B cell (primary cell): ENCODE measurements at places on chromosomes 2 and 18.

DNA sequence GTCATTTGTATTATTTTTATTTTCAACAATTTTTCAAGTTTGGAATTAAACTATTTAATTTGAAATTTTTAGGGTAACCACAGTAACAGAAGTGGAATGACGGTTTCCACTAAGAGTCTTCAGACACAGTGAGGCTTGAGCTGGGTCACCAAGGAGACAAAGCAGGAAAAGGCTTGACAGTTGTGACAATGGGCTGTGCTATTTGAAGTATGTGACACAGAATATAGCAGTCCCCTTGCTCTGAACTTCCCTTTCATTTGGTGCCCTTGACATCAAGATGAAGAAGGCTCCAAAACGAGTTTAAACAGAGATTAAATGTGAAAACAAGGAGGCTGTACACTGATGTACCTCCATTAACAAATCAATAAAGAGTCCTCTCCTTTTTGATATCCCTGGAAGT is 265.4 kb upstream of the DLGAP1 start:
- DNase-seq: no peak

DNA sequence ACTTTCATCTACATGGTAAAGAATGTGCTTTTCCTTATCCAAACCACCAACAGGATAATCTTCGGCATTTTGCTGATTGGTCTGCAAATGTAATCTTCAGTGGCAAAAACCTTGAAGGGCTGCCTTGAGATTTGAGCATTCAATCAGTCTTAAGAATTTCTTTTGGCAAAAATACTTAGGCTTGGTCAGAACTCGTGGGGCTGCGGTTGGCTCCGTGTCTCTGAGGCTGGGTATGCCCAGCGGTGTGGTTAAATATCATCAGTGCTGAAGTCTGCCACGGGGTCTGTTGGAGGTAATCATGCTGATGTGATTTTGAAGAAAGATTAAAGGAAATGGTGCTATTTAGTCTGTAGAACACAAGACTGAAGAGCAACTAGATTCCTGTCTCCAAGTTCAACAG is 262.6 kb downstream of the EN1 start:
- no peak for DNase-seq

- peak; percentile 17 for DNase-seq
Observed at GRCh38 chr2:101133492-101134100, 17.6 kb downstream of the TBC1D8 start.

DNA sequence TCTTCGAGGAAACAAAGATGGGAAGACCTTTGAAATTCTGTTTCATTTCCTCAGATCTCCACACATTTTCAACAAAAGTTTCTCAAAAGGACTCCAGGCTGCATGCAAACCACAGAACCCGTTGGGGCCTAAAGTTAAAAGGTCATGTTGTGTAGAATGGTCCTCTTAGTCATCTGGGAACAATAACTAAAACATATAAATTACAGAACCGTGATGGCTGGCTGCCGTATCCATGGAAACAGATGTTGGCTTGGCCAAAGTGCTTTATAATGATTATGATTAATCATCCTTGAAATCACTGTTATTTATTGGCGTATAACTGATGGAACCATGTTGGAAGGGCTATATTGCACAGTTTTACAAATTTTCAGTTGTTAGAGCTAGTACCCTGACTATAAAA is 182.8 kb upstream of the CRIM1 start:
- no peak for DNase-seq

- no peak for DNase-seq
Observed at GRCh38 chr18:44536046-44536445, 144.6 kb upstream of the SETBP1 start.

DNA sequence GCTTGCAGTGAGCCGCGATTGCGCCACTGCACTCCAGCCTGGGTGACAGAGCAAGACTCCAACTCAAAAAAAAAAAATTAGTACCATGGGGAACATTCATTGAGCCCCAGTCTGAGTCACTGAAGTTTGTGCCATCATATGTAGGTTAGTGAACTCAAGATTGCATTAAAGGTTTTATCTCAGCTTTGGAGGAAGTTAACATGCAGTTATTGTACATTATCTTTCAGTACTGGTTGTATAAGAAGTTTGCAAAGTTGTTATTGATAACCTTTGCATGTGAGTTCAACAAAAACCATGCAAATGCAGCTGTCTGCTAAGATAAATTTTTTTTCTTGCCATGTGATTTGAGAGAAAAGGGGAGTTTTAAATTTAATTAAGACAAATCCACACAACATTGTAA is 95.7 kb downstream of the MEIS1 start:
- no peak for DNase-seq

- no peak for DNase-seq
Observed at GRCh38 chr2:160415991-160416390, 77.6 kb downstream of the RBMS1 start.

GRCh38 chr2:45750001-45750400 is 98.5 kb downstream of the PRKCE start:
- DNase-seq: no peak

DNA sequence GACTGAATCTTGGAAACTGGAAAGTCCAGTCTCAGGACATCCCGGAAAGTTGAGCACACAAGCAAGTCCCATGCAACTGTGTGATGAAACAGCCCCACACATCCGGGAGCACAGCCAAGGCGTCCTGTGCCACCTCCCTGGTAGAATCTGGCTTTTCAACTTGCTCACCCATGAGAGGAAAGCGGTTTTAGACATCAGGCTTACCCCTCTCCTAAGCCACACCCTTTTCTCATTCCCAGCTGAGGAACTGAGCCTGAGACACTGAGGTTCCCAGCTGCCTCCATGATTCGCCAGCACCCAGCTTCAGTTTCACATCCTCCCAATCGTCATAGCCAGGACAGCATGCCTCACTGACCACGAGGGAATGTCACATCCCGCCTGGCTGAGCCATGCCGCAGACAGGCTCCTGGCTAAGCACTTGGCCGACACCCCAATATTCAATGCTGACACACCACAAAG is 60.3 kb downstream of the STEAP3 start:
- DNase-seq: no peak

GRCh38 chr2:197538412-197538811 is 22.5 kb downstream of the MOB4 start:
- DNase-seq: no peak

DNA sequence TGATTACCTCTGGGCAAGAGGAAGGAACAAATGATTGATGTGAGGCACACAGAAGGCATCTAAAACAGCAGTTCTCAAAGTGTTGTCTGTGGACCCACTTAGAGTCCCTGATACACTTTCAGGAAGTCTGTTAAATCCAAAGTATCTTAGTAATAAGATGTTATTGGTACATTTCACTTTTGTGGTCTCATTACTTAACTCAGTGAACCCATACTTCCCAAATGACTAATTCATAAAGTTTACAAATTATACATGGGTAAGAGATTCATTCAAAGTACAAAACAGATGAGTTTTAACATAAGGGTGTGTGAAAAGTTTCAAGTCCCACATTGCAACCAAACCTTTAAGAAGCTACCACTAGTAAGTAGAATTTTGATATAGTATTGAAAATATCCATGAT is 440.5 kb downstream of the NUP35 start:
- no peak for DNase-seq

DNA sequence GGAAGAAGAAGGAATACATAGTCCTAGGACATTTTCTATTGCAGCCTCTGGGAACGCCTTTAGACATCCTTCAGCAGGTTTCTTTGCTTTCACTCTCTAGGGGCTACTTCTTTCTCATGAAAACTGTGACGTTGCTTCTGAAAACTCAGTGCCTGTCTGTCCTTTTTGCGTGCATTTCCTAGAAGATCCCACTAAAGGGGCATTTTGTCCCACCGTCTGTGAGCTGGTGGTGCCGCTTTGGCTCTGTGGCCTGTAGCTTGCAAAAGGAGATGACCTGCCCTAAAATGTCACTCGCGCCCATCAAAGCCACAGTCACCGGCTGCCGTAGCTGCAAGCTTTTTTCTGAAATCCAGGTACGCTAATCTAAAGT is 579 bp downstream of the STAT4 start:
- no peak for DNase-seq

- DNase-seq: no peak
Observed at GRCh38 chr18:75521816-75522215, 94.3 kb upstream of the SMIM21 start.

DNA sequence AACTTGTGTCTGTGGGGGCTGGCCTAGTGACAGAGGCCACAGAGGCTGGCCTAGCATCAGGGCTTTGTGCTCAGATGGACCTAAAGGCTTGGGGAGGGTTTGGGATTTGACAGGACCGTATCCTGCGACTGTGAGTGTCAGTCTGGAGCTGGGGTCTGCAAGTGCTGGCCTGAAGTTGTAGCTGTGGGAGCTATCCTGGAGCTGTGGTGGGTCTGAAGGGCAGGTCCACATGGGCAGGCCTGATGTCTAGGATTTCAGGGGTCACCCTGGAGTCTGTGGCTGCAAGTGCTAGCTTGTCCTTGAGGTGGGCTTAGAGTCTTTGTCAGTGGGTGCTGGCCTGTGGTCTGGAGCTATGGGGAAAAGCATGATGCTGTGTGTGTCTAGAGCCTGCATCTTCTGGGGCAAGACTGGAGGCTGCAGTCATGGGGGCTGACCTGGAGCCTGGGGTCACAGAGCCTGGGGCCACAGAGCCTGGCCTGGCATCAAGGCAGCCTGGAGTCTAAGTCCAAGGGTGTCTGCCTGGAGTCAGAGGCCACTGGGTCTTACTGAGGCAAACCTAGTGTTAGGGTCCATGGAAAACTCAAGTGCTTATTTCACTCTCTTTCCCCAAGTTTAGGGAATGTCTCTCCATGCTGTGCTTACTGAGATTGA is 3.6 kb downstream of the REG3A start:
- no peak for DNase-seq

GRCh38 chr2:96684883-96685576 is 42.5 kb downstream of the FER1L5 start:
- no peak for DNase-seq

DNA sequence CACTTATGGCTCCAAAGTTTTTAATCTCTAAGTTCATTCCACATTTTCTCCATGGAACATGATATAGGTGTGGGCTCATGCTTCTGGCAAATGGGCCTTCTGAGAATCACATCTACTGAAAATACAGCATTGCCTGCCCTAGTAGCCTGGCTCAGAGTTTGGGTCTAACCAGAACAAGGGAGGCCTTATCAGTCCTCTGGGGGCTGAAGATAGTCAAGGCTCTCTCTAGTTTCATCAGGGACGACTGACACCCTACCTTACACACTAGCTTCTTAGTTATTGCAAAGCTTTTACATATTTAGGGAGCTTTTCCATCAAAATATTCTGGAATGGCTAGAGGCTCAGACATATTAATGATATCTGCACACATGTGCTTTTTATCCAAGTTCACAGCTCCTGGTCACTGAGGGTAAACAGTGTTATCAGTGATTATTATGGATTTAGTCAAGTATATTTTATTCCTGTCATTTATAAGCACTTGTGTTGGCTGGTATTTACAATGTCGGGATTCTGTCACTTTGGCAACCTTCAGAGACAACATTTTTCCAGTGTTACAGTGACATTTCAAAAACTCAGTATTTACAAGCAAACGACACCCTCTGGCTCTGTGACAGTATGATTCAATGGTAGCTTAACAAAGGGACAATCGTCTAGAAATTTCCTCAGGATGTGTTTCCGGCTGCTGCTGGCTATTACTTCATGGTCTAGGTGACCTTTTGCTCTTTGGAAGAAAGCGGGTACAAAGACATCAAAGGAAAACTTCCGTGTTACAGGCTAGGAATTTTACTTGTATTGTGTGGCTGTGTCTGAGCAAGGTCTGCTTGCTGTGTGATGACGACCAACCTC is 200.6 kb downstream of the TCF4 start:
- no peak for DNase-seq

DNA sequence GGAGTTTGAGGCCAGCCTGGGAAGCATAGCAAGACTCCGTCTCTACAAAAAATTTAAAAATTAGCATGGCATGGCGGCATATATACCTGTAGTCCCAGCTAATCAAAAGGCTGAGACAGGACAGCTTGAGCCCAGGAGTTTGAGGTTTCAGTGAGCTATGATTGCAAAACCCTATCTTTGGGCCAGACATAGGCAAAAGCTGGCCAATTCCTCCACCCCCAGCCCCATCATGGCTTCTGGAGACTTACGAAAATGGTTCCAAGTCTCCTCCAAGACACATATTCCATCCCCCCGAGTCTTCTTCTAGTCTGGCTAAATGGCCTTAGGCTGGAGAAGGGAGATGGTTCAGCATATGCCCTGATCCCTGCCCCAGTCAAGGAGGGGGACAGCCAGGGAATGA is 172.8 kb upstream of the HAAO start:
- DNase-seq: no peak

DNA sequence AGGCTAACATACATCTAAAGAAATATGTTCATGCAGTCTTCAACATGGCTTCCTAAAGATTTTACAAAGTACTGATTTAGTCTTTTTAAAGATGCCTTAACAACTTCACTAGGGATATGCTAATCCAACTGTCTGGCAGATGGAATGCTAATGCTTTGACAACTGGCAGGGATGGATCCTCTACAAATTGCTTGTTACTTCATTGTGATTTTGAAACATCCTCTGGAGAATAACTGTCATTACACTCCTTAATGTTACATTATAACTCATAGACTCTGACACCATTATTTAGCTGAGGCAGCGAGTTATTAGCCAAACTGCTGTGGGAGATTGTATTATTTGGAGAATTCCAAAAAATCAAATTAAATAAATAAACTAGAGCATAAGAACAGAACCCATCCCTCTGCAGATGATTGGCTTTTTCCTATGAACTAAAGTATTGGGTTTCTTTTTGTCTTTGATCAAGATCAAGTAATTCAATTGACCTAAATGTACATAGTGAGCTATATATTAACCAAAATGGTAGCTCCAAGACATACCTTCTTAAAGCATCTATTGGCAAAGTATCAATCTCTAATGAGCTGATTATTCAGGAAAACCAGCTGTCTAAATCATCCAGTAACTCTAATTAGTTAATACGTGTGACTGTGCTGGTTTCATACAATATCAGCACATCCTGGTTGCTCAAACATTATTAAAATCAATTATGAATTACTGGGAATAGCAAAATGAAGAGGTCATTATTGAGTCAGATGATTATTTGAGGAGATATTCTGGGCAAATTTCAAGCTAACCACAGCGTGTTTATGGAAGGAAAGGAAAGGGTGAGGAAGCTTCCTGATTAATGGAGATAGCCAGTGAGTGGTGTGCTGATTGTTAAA is 321.3 kb upstream of the TFPI start:
- DNase-seq: no peak

DNA sequence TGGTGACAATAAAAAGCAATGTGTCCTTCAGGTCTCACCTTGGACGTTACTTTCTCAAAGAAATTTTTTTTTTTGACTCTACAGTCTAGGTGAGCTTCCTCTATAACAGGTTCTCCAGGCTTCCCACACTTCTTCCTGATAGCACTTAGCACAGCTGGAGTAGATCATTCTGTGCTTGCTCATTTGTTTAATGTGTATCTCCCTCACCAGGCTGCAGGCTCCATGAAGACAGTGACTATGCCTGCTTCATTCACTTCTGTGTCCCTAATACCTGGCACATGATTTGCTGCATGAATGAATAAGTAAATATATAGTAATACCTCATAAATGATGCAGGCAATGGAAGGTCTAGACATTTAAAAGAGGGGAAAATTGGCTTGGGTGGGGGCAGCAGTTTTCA is 109.9 kb upstream of the CD302 start:
- DNase-seq: no peak

- no peak for DNase-seq
Observed at GRCh38 chr18:50662177-50662576, 102.3 kb downstream of the MAPK4 start.

- DNase-seq: no peak
Observed at GRCh38 chr2:11026286-11026921, 114.7 kb downstream of the KCNF1 start.
